ENCODE measurements at places on chromosomes 3 and 15. TPM values are rescaled to one million over a fixed set of nuclear protein-coding genes. Genes with fewer than 3 reads are reported as not detected.

CYP8B1 gene
- not detected for total RNA-seq

AP3B2 gene
- total RNA-seq: 22.0 TPM

DNA sequence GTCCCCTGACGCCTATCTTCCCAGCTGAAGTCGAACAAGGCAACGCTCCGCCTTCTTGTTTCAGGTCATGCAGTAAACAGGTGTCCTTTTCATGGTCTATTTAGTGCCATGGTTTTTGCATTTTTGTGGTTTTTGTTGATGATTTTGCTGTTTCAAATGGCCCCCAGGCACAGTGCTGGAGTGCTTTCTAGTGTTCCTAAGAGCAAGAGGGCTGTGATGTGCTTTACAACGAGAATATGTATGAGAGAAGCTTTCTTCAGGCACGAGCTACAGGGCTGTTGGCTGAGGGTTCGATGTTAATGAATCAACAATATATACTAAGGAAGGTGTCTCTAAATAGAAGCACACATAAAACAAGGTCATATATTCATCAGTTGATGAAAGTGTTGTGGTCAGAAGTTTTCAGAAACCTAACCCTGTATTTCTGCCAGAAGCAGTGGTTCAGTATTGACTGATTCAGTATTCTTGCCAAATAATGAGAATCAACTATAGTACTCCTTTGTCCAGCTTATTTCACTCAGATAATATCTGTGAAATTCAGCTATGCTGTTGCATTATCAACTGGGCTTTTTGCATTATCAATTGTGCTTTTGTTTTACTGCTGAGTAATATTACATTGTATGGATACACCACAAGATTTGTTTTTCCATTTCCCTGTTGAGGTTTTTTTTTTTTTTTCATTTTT is 18.5 kb downstream of the LIMD1 start:
- no peak for DNase-seq

DNA sequence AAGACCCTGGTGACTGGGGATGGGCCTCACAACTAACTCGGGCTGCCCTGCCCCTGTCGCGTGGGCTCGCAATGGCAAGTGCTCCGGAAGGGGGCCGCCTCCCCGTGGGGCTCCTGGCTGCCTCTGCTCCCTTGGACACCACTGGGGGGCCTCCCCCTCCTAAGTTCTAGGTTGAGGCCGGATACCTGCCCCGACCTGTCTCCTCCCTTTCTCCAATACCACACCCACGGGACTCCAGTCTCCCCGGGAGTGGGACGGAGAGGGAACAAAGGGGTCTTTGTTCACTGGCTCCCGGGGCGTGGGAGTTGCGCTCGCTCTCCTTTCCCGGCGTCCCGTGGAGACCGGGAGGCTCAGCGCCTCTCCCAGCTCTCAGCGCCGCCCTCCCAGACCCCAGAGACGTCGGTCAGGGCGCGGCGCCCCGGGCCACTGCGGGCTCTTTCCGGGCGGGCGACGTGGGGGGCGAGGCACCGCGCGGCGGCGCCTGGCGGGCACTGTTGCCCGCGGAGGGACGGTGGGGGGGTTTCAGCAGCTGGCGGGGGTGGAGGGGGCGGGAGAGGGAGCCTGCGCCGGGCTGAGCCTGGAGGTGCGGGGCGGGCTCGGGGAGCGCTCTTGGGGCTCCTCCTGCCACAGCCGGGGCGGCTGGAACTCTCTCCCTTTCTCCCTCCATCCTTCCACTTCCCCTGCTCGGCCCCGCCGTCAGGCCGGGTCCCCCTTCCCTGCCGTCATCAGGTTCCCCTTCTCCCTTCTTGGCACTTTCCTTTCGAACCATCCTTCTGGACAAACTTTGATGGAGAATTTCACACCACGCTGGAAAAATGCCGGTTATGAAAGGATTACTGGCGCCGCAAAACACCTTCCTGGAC is at the start of gene KCNH8:
KCNH8 (plus strand) TSS at position 606 of the 863 bp plus-strand sequence; CDS start at position 816, 210 bp downstream.
- DNase-seq: peak; percentile 24

DNA sequence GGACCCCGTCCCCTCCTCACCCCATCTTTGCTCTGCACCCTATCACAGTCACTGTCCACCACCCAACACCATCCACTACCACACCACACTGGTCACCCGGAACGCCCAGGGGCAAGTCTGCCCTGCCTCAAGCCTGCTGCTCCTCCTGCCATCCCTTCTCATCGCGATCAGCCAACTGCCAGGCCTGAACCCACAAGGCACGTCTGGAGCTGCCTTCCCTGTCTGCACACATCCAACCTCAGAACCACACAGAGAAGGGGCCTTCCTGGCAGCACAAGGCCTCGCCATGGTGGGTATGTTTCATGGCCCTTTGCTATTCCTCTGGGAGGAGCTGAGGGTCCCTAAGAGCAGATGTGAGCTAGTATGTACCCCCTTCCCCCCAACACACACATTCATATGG is 3.4 kb upstream of the DUSP7 start:
- no peak for DNase-seq

ROPN1 gene
- not detected for total RNA-seq

DNA sequence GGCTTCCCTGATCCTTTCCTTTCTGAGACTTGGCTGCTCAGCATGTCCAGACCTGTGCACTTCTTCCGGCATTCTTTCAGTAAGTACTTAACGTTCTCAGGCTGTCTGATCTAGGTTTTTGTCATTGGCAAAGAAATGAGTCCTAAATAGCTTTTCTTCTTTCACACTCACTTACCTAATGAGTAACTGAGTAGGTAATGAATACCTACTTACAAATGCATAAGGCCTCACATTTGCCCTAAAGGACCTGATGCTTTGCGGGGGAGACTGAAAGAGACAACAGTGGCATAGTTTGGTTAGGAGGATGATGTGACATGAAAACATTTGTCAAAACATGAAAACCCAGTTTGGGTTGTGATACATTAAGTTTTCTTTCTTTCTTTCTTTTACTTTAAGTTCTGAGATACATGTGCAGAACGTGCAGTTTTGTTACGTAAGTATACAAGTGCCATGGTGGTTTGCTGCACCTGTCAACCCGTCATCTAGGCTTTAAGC is 516.7 kb upstream of the CFAP20DC start:
- no peak for DNase-seq
